Stimulated activated CD8-positive, alpha-beta memory T cell treated with anti-CD3 and anti-CD28 coated beads, Interleukin-7, amount 100 ng/mL, for 1 hour (primary cell): ENCODE measurements at places on chromosomes 11 and 22.

GRCh38 chr22:38213319-38213989, 11.7 kb downstream of the MAFF start:
- no peak for DNase-seq

GRCh38 chr11:47123094-47123493, 53.6 kb downstream of the ARFGAP2 start:
- DNase-seq = no peak

- DNase-seq = no peak
These were observed 2.5 kb upstream of the CD81 start for GRCh38 chr11:2374456-2375201.

DNA sequence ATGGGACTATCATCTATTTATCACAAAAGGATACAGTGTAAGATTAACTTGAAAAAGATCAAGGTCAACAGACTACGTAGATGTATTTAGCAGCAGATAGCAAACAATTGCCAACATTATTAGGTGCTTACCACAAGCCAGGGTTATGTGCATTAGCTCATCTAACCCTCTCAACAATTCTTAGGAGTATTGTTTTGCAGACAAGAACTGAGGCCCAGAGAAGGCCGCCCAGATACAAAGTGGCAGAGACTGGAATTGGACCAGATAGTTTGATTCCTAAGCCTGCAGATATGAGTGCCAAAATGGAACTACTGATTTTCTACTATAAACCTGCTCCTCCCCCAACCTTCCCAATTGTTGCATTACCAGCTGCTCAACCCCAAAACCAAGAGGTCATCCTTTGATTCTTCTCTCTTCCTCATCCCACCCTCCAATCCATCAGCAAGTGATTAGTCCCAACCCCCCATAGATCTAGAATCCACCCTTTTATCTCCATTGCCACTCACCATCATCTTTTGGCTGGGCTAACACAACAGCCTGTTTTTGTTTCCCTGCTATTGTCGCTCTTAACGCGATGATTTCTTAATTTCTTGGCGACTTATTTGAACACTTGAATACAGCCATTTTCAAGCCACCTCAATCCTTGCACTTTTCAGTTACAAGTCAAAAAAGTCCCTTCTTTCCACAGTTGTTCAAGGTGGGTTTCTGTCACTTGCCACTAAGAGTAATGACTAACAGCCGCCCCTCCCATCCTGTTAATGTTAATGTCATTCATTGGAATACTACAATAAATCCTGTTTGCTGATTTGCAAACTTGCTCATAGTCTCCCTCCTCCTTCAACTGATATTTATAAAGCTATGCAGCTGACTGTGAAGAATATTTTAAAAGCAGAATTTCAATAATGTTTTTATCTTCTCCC, 2.7 kb downstream of the TMEM123 start:
- DNase-seq = no peak

GRCh38 chr11:121634273-121634672, 181.5 kb upstream of the SORL1-AS1 start:
- DNase-seq = no peak

DNA sequence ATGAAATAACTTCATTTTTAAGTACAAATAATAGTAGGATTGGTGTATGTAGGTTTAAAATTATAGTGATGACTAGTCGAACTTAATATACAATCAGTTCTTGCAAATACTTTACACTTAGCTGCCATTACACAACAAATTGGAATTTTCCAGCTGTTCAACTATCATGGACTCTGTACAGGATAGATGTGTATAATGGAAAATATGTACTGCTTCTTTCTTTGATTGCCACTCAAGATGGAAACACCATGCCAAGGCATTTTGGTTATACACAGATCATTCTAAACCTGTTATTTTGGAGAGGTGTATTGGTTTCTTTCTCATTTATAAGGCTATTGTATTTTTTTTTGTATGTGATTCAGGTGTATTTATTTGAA, 24.4 kb upstream of the CRTAM start:
- no peak for DNase-seq

DNA sequence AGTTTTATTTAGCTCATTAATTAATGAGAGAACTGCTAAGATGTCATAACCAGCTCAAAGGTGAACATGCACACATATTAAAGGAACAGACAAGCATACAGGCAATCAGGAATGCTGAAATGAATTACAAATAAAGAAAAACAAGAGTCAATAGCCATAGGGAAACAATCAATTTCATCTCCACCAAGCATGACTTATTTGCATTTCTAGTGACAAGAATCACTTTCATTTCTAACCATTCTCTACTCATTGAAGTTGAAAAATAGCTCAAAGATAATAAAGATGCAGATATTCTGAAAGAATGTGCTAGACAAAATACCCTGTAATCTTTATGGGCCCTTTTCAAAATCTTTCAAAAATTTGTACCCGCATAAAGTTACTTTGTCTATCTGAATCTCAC, 23.2 kb downstream of the ISX start:
- no peak for DNase-seq

DNA sequence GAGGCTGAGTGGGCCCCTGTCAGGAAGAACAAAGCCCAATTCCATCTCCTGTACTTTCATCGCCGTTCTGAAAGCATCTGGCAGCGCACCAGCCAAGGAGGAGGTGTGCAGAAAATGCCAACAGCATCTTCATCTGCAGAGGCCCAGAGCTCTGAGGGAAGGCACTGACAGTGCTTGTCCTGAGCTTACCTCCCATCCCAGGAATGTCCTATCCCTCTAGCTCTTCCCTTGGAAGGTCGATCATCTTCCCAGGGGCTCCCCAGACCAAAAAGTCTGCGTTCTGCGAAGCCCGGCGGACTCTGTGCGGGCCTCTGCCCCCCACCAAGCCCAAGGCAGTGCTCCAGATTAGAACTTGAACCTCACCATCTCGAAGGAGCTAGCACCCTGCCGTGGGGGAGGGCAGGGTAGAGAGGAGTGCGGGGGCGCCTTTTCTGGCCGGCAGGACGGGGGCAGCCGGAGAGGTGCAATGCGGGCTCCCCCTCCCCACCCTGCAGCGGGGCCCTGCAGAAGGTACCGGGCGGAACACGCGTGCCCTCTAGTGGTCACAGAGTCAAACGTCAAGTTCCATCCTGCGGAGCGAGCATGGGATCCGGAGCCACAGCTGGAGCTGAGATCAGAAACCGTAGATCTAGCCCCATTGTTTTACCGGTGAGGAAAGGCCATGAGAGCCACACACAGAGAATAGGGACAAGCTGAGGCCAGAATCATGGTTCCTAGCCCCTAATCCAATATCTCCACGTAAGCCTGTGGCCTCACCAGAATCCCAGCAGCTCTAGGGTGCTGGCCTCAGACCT, 5.0 kb downstream of the SCN2B start:
- DNase-seq = peak; percentile 49

DNA sequence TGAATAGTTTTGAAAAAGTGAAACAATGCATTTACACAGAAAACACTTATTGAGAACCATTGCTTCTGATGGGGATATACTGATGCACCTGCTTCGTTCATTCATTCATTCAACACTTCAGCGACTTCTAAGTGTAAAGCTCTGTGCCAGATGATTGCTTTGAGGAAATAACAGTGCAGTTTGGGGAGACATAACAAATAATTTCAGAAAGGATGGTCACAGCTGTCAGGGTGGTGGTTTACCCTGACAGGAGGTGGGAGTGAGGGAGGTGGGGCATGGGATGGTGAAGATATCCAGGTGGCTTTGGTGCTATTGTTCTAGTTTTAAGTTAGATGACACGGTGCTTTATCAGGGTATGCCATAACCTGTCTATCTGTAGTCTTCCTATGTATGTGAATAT, 344.1 kb downstream of the LARGE1 start:
- no peak for DNase-seq

- DNase-seq = no peak
These were observed 17.8 kb upstream of the P2RY2 start for GRCh38 chr11:73200256-73200655.

DNA sequence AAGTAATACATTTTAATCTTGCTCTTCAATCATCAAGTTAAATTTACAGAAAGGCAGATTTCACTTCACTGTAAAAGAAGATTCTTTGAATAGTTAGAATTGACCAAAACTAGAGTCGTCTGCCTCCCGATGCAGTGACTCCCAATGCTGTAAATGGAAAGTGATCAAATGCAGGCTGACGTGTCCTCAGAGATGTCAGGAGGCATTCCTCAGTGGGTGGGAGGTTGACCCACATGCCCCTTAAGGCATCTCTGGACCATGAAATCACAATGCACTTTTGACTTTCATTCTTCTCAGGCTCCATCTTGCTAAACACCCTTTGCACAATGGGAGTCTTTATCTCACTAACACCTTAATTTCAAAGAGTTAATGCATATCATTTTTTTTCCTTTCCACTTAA, 19.0 kb upstream of the CECR2 start:
- DNase-seq = no peak

DNA sequence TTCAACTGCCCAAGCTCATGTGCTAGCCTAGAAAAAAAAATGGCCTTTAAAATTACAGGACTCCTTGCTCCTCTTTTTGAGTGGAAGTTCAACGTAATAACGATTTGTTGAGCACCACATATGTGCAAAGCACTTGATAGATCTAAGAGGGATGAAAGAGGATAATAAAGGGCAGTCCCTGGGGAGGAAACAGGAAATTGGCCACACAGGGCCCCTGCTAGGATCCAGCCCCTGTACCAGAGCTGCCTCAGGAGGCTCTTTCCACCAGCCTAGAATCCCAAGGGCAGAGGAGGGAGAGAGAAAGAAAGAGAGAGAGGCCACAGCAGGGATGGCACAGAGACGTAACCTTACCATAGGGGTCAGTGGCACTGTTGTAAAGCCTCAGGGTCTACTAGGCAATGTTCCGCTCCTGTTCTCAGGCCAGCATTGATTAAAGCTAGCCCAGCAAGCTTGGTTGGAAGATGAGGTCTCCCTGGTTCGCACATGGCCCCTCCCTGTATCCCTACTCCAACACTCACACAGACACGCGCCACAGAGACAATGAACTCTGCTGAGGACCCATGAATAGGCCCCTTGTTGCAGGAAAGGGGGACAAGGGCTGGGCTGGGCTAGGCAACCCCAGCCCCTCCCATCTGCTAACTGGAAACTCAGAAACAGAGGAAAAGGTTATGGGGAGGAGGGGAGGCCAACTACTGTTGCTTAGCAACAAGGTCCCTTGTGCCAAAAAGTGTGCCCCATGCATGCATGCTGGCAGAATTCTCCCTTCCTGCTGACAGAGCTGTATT, at the start of gene TMPRSS5:
TMPRSS5 (minus strand) TSS at position 438 of the 785 bp plus-strand sequence; CDS start at position 354, 84 bp downstream.
- DNase-seq = no peak

DNA sequence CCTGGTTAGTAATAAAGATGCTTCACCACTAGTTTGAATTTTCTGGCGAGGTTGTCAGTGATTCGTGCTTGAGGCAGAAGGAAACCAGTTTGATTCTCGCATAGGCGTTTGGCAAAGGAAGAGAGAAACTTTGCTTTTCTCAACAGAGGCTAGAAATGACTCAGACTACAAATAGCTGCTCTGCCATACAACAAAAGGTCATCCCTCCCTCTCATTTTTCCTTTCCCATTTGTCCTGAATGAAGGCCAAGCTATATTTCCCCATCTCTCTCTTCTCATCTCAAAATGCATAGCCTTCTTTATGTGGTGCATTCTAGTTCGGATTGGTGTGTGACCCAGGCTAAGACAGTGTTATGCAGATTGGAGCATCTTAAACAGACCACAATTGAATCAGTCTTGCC, 741.4 kb downstream of the NTM start:
- DNase-seq = no peak

DNA sequence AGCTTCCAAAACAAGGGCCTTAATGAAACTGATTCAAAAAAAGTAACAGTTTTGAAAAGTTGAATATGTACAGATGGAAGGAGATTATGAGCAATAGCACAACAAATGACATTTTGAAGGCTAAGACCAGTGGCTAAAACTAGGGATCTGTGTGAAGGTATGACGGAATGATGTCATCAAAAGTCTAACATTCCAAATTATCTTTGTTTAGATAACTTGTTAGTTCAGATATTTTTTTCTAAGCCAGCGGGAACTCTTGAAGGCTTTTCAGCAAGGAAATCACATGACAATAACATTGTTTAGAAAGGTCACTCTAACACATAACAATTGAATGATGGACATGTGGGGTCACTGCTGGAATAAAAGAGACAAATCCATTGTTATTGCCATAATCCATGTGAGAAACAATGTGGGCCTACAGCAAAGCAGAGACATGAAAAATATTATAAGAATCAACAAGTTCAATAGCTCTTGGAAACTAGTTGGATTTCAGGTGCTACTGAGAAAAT, 260.5 kb downstream of the CASP12 start:
- DNase-seq = no peak

- no peak for DNase-seq
These were observed 14.5 kb downstream of the ACP2 start for GRCh38 chr11:47233989-47234668.

- no peak for DNase-seq
These were observed 78.5 kb downstream of the TRAF6 start for GRCh38 chr11:36431429-36432092.

DNA sequence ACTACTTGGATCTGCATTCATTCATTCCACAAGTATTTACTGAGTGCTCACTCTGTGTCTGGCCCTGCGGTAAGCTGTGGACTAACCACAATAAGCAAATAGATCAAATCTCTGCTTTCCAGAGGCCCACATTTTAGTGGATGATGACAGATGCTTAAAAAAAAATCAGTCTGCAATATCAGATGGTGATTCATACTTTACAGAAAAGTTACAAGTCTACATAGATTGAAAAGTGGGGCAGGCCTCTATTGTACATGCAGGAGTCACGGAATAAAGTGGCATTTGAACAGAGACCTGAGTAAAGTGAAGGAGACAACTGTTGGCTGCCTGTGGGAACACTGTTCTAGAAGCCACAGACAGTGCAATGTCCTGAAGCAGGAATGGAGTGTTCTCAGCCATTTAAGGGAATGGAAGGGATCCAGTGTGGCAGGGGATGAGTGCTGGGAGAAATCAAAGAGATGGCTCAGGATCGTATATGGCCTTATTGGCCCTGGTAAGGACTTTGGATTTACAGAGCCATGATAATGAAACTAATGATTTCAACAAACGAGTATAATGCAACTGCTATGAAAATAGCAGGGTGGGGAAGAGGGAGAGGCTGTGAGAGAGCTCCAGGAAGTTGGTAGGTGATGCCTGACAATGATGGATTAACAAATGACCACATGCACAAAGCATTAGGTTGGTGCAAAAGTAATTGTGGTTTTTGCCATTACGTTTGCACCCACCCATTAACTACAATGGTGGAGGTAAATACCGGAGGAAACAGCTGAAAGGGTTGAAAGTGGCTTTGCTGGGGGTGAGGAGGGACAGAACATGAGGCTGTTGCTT, 31.1 kb downstream of the TMEM45B start:
- DNase-seq = no peak

DNA sequence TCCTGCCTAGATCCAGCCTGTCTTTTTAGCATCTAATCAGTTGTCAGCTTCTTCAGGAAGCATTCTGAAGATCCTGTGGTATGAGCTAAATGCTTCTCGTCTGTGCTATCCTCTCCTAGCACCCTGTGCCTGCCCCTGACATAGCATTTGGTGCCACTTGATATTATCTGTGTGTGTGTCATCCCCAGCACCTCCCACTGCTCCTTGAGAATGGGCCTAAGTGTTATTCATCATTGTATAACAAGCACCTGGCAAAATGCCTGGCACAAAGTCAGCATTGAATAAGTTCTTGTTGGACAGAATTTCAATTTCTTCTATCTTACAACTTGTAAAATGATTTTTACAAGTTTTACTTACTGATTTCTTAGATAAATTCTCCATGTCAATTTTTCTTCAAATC, 28.1 kb upstream of the OLFML1 start:
- no peak for DNase-seq
